ENCODE measurements at places on chromosomes 3 and 15.

GRCh38 chr3:177827511-177828207 lies 630.4 kb upstream of the TBL1XR1 start:
- H3K27ac ChIP-seq: no peak overlapping the region
- H3K4me3 ChIP-seq: no peak overlapping the region
- no peaks in the 10 kb centered on the region for H3K27me3 ChIP-seq
- no peaks in the 10 kb centered on the region for H3K4me1 ChIP-seq
- no peaks in the 10 kb centered on the region for H3K36me3 ChIP-seq
- no peak for DNase-seq

DNA sequence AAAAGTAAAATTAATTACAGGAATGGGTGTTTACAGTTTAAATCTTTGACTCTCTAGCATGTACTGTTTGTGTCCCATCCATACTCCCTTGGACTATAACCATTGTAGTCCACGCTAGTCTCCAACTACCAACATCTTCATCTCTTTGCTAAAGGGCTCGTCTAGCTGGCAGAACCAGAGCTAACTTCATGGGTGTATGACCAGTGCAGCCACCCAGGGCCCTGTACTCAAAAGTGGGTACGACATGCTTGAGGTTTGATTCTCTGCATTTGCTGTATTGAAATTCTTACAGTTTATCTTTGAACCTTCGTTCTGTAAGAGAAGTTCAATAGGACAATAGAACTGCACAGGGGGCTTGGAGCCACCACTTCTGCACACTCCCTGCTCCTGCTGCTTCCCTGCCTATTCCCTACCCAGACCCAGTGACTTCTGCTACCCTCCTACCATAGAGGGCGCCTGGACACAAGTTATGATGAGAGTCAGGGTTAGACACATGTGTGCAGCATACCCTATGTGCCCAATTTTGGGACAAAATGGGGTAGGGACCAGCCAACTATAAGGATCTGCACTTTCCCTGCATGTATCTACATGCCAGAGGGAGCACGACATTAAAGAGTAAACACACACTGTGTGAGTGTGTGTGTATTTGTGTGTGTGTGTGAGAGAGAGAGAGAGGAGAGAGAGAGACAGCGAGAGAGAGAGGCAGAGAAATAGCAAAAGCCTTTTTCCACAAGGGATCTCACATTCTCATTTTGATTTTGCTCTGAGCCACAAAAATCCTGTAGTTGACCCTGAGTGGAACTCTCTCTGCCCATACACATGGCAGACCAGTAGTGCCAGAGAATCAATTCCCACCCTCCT lies 59.0 kb upstream of the NECTIN3 start:
- H3K27me3 ChIP-seq: peaks cover 1% of the 10 kb centered on the region
- H3K4me3 ChIP-seq: no peak overlapping the region
- no peaks in the 10 kb centered on the region for H3K36me3 ChIP-seq
- H3K4me1 ChIP-seq: no peaks in the 10 kb centered on the region
- no peak for DNase-seq
- no peak overlapping the region for H3K27ac ChIP-seq

GRCh38 chr15:70222606-70223005 lies 124.9 kb upstream of the TLE3 start:
- DNase-seq: no peak
- peaks cover 7% of the 10 kb centered on the region for H3K27me3 ChIP-seq
- H3K4me3 ChIP-seq: no peak overlapping the region
- no peaks in the 10 kb centered on the region for H3K36me3 ChIP-seq
- no peaks in the 10 kb centered on the region for H3K4me1 ChIP-seq

DNA sequence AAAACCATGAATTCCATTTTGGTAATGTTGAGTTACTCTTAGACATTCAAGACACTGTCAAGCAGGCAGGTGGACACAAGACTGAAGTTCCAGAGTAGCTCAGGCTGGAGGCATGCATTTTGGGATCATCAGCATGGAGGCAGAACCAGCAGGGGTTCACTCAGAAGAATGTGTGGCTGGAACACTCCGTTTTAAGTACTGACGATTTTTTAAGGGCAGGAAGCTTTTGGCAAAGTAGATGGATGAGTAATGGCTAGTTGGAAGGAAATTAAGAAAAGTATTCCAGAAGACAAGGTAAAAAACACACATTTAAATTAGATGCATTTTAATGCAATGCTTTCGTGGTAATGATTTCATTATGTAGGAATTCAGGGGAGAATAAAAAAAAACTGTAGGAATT lies 420.4 kb downstream of the ROBO2 start:
- no peak for DNase-seq
- no peaks in the 10 kb centered on the region for H3K27me3 ChIP-seq
- no peaks in the 10 kb centered on the region for H3K4me1 ChIP-seq

DNA sequence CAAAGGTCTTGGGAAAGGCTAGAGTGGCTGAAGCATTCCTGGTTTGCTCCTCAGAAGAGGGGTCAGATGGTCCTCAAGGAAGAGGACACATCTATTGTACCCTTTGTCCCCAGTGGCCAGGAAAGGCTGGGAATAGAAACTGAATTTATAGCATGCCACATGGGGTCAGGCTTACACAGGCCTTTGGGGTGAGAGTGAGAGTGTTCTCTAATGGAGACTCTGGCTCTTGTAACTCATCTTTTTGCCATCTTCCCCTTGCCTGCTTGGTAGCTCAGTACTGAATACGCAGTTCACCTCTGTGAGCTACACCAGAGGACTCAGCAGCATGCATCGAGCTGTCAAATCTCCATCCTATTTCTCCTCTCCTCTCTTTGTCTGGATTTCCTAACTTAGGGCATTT lies 87.5 kb downstream of the ATP2B2 start:
- H3K4me1 ChIP-seq: peaks cover 6% of the 10 kb centered on the region
- H3K36me3 ChIP-seq: no peaks in the 10 kb centered on the region
- no peak overlapping the region for H3K4me3 ChIP-seq
- peaks cover 13% of the 10 kb centered on the region for H3K27me3 ChIP-seq
- no peak for DNase-seq
- H3K27ac ChIP-seq: no peak overlapping the region

- H3K36me3 ChIP-seq: no peaks in the 10 kb centered on the region
- peaks cover 2% of the 10 kb centered on the region for H3K27me3 ChIP-seq
- no peak overlapping the region for H3K27ac ChIP-seq
- no peak for DNase-seq
Measured at GRCh38 chr15:63994073-63994600, 52.1 kb downstream of the DAPK2 start.

GRCh38 chr15:80231371-80231770 lies 20.6 kb downstream of the CTXND1 start:
- no peaks in the 10 kb centered on the region for H3K4me1 ChIP-seq
- no peak overlapping the region for H3K4me3 ChIP-seq
- H3K27me3 ChIP-seq: peaks cover 31% of the 10 kb centered on the region
- H3K36me3 ChIP-seq: no peaks in the 10 kb centered on the region

- peaks cover 31% of the 10 kb centered on the region for H3K36me3 ChIP-seq
- H3K27me3 ChIP-seq: peaks cover 20% of the 10 kb centered on the region
- peaks cover 70% of the 10 kb centered on the region for H3K4me1 ChIP-seq
- H3K27ac ChIP-seq: peak overlapping the region; percentile 64
- DNase-seq: no peak
Measured at GRCh38 chr15:59273234-59273633, 66.6 kb downstream of the LDHAL6B start.

DNA sequence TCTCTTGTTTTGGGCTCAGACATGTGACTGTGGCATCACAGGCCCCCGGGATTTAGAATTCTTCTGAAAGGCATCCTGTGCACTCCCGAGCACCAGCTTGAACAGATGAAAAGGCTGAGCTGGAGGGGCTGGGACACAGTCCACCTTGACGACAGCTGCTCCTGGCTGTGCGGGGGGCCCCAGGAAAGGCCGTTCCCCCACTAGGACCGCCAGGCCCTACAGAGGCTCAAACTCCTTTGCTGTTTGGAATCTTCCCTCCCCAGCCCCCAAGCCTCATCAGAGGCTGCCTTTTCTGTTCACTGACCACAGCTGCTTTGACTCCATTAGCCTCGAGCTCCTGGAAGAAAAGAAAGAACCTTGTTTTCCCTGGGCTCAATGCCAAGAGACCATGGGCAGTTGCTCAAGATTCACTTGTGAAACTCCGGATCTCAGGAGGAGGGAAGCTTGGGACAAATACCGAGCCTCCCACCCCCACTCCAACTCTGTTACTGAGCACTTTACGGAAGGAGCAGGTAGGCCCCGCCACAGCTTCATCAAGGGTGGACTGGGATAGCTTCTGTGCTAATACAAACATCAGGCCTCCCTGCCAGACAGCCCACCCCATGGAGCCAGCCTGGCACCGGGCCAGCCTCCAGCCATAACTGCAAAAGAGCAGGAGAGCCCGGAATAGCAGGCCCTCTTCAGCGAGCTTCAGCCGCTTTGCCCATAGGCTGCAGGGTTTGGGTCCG lies 15.7 kb downstream of the CIDEC start:
- H3K4me1 ChIP-seq: peaks cover 2% of the 10 kb centered on the region
- H3K36me3 ChIP-seq: no peaks in the 10 kb centered on the region
- no peak for DNase-seq
- H3K27me3 ChIP-seq: peaks cover 11% of the 10 kb centered on the region
- H3K27ac ChIP-seq: no peak overlapping the region

DNA sequence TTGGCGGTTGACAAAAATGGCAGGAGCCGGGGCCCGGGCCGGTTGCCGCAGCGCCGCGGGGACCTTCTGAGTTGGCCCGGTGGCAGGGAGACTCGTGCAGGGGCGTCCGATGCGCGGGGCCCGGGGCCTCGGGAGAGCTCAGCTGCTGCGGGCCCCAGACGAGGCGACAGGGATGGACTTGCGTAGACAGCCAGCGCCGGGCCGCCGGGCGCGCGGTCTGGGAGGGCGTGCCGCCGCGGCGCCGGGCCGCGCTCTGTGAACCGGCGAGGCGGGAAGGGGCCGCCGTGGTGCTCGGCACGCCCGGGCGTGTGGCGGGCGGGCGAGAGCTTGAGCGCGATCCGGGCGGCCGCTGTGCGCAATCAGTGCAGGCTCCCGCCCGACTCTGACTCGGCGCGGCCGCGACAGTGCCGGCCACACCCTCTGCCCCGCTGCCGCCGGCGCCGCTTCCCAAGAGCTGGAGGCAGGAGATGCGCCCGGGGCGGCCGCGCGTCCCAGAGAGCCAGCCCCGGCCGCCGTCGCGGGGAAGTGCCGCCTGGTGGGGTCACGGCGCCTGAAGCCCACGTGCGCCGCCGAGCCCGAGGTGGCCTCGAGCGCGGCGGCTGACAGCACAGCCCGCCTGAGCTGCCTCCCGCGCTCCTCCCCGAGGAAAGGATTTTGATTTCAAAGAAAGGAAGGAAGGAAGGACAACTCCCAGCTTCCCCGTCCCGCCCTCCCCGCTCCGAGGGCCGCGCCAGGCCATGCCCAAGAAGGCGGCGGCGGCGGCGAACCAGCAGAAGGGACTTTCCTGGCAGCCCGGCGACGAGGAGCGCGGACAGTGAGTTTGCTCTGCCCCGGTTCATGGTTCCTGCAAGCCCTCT lies 657 bp downstream of the TLNRD1 start:
- peak overlapping the region; percentile 98 for H3K4me3 ChIP-seq
- H3K27ac ChIP-seq: peak overlapping the region; percentile 99
- H3K36me3 ChIP-seq: peaks cover 49% of the 10 kb centered on the region
- H3K27me3 ChIP-seq: no peaks in the 10 kb centered on the region
- H3K4me1 ChIP-seq: peaks cover 59% of the 10 kb centered on the region

DNA sequence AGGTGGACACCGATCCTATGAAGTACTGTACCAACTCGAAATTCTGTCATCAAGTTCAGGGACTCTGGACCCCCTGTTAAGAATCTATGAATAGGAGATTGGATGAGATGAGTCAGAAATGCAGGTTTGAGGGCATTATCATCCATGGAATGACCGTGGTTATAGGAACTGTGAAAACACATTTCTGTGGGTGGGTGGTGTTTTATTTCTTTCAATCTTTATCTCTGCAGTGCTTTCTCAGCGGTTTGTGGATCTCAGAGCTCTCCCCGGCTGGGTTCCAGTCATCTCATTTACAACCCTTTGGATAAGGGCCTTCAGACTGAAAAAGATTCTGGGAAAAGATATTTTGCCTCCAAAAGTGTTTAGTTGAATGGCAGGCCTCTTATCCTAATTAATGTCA lies 5.4 kb upstream of the ABHD17C start:
- no peak overlapping the region for H3K27ac ChIP-seq
- peaks cover 4% of the 10 kb centered on the region for H3K4me1 ChIP-seq
- H3K27me3 ChIP-seq: peaks cover 33% of the 10 kb centered on the region
- no peak overlapping the region for H3K4me3 ChIP-seq
- no peaks in the 10 kb centered on the region for H3K36me3 ChIP-seq
- no peak for DNase-seq

DNA sequence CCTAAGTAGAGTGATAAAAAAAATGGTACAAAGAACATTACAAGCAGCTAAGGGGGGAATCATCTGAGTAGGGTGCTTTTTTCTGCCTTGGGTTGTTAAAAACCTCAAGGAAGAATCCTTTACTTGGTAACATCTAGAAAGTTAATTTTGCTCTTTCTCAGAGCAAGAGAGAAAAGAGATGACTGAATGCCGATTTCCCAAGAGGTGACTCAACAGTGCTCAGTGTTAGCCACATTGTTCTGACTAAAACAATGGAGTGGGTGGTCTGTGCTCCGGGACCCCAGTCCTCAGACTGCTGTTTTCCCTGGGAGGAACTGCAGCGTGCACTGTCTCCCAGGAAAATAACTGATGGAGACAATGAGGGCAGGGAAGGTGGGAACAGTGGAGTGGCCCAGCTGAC lies 41.1 kb upstream of the RASGRP1 start:
- H3K27ac ChIP-seq: no peak overlapping the region
- no peak overlapping the region for H3K4me3 ChIP-seq
- no peaks in the 10 kb centered on the region for H3K27me3 ChIP-seq
- DNase-seq: no peak
- H3K4me1 ChIP-seq: peaks cover 44% of the 10 kb centered on the region
- peaks cover 9% of the 10 kb centered on the region for H3K36me3 ChIP-seq

- no peak for DNase-seq
- H3K4me3 ChIP-seq: no peak overlapping the region
- no peaks in the 10 kb centered on the region for H3K27me3 ChIP-seq
- no peaks in the 10 kb centered on the region for H3K4me1 ChIP-seq
- H3K27ac ChIP-seq: no peak overlapping the region
Measured at GRCh38 chr3:105394177-105394576, 27.5 kb downstream of the ALCAM start.

DNA sequence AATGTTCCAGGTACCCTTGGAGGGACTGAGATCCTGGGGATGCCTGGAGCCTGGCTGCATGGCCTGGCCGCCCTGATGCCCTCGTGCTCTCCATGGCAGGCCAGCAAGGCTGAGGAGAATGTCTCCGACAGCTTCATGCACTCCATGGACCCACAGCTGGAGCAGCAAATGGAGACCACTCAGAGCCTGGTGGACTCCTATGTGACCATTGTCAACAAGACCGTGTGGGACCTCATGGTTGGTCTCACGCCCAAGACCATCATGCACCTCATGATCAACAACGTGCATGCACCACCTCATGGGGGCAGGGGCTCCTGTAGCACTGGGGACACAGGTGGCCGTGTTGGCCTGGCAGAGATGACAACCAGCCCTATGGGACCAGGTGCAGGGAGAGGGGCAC lies 19.7 kb downstream of the GOLGA6A start:
- no peak overlapping the region for H3K27ac ChIP-seq
- no peak overlapping the region for H3K4me3 ChIP-seq
- peak; percentile 13 for DNase-seq
- H3K27me3 ChIP-seq: peaks cover 2% of the 10 kb centered on the region
